Fibroblast of the conjunctiva (primary cell): ENCODE measurements at places on chromosomes 5 and 9.

DNA sequence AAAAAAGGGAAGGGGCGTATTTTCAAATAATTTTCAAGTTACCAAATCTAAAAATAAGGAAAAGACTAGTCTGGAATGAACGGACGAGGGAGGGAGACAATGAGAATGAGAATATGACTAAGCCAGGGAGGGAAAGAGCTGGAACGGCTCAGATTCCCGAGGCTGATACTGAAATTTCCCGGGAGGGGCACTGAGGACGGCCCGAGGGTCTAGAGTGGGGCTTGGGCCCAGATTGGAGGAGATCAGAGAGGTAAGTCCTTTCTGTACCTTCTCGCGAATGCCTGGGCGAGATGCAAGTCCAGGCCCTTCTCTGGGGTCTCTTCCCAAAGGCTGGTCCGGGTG lies 3.4 kb upstream of the CCIN start:
- no peak for DNase-seq

DNA sequence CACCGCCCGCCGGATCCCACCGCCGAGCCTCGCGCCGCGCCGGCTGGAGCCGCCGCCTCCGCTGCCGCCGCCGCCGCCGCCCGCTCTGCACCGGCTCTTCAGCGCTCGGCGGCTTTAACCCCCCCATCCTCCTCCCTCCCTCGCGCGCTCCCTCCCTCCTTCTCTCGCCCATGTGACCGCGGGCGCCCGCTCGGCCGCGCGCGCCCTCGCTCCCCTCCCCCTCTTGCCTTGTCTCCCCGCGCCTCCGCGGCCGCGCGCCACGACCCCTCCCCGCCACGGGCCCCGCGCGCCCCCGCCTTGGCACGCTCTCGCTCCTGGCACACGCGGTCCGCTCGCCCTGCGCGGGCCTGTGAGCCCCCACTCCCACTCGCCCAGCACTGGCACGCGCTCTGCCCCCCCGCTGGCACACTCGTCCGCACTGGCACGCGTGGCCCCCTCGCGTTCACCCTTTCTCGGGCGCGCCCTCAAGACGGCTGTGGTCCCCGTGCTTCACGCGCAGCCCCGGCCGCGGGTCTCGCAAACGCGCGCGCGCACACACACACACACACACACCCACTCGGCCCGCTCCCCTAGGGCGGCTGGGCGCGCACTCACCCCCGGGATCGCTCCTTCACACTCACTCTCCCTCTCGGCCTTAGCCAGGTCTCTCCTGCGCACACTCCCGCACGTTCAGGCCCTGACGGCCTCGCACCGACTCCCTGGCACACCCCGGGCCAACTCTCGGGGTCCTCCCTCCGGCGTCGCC lies at the start of gene CNTFR:
TSS of gene CNTFR (minus strand) at position 89 of the 745 bp plus-strand sequence. CDS start 20,743 bp downstream, outside the sequence.
- no peak for DNase-seq

GRCh38 chr5:117954331-117954730 lies 1034.0 kb downstream of the DTWD2 start:
- DNase-seq = no peak

- peak; percentile 90 for DNase-seq
These were observed 12.4 kb upstream of the CXXC5 start for GRCh38 chr5:139635606-139636206.

DNA sequence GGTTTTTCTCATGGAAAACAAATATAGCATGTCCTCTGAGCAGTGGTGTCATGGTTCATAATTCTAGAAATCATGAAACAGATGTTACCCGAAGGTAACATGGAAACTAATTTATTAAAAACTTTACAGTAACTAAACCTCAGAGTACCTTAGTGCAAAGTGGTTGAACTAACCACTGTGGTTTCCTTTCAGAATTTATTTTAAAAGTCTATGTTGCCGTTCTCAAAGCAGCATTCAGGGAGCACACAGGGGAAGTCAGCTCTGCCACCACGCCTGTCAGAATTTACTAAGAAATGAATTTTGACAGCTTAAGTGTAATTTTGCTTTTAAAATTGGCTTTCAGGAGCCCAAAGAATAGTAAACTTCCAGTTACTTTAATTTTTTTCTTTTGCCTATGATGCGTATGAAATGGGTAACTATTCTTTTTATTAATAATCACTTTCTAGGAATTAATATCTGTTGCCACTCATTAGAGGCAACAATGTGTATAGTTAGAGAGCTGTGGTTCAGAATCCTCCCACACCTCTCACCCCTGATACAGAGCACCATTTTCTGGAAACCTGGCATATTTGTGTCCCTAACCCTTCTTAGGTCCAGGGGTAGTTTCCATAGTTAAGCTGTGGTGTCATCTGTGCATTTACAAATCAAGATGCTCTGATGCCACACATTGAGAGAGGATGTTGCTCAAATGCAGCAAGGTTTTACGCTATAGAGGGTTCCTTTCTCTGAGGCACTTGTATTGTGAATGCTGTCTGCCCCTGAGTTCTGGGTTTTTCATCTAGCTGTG lies 202.6 kb downstream of the ZSWIM6 start:
- DNase-seq = no peak

DNA sequence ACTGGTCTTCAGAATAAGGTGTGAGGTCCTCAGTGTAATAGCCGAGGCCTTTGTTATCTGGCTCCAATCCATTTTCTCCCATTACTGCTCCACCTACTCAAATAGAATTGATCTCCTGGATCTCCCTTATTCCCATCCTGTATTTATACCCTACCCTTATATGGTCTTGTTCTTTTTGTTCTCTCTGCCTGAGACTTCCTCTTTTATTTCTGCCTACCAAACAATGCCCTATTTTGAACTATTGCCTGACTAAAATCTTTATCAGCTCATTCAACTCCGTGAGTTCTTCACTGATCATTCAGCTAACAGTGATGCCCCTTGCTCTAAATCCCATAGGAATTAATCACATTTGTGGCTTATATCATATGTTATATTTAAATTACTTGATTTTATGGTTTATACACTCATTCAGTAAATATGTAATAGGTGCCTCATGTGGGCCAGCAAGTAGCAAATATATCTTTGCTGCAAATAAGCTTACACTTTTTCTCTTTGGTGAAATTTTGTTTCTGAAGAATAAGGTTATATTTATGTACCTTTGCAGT lies 417.5 kb upstream of the MEF2C start:
- no peak for DNase-seq
